Kidney tubule cell (primary cell): ENCODE measurements at places on chromosomes 11 and 22.

- no peak for DNase-seq
These were observed 33.9 kb downstream of the ENDOD1 start for GRCh38 chr11:95123556-95123955.

GRCh38 chr11:72584293-72584938 lies 89.8 kb downstream of the PDE2A start:
- peak; percentile 13 for DNase-seq

- DNase-seq, result no peak
These were observed 32.9 kb upstream of the EED start for GRCh38 chr11:86211619-86212018.

DNA sequence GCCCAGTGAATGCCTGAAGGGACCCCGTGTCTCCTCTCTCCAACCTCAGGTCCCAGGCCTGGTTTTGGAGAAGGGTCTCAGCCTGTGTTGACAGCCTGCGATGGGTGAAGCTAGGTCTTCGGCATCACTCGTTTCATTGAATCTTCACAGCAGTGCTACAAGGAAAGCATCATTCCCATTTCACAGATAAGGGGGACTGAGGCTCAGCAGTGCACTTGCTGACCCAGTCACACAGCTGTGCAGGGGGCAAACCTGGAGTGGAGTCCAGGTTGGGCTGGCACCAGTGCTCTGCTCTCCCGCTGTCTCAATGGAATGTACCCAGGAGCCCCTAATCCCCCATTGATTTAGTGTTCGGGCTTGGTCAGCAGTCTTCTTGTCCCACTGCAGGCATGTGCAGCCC lies 10.9 kb upstream of the YWHAH start:
- no peak for DNase-seq
